IMR-90 (cell line): ENCODE measurements at places on chromosomes 12 and 14. TPM values are rescaled to one million over a fixed set of nuclear protein-coding genes. Genes with fewer than 3 reads are reported as not detected.

- no peak for DNase-seq
These were observed 15.6 kb downstream of the BAG5 start for GRCh38 chr14:103546652-103547454.

- no peak for DNase-seq
These were observed 615.4 kb downstream of the SLC16A7 start for GRCh38 chr12:60211244-60211643.

Gene BDKRB1
- 130 and 142 TPM in 2 replicates for polyA plus RNA-seq

Gene GUCY2C
- polyA plus RNA-seq, result not detected in 2 replicates

Gene SRRM4
- polyA plus RNA-seq, result not detected in 2 replicates

Gene OR5AU1
- polyA plus RNA-seq, result not detected in 2 replicates

DNA sequence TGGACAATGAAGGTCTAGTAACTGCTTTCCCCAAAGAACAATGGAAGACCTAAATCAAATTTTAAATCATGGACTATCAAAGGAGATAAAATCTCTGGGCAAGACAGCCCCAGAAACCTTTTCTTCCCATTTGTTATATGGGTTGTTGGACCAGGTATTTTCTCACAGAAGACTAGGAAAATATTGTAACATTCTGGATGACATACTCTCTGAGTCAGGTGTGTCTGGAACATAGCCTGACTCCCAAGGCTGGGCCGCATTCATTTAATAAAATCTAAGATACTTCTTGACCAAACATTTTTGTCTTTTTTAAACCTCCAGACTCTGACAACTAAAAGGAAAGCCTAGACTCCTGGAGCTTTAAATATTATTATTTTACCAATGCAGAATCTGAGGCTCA, 87.9 kb downstream of the ATP23 start:
- no peak for DNase-seq

- no peak for DNase-seq
These were observed 1445.8 kb upstream of the FLRT2 start for GRCh38 chr14:84084056-84084630.

Gene RBP5
- polyA plus RNA-seq, result 0.15 TPM in 1 of 2 replicates, not detected in the other

DNA sequence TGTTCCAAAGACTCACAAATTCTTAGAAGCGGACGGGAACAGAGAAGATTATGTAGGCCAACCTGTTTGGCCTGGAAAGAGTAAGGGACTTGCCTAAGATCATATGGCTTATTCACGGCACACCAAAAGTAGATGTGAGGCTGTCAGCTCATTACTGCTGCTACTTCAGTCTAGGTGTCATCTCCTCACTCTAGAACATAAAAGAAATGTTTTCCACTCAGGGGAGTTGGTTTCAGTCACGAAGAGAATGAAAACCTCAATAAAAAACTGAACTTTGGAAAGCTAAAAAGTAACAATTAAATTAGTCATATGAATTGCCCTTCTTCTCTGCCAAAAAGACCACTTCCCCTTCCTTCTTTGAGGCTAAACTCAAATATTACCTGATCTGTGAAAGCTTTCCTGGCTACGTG, 658 bp upstream of the CEP128 start:
- DNase-seq, result no peak

- no peak for DNase-seq
These were observed 673.9 kb downstream of the FLRT2 start for GRCh38 chr14:86203843-86204242.

Gene CIDEB
- polyA plus RNA-seq, result 0.19 TPM in 2 replicates

DNA sequence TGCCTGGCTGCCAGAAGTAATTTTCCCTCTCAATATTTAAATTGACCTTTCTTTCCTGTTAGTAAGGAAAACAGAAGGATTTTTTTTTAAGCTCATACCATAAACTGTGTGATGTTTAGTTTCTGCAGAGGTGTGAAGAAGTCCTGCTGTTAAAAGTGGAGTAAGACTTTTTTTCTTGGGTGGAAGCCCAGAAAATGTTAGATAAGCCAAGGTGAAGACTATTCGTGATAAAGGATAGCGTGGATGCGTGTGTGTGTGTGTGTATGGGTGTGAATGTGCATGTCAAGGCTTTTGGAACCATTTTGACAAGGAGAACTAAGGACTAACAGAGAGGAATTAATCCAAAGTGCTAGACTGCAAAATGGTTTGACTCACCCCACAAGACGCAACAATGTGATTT, 152.9 kb upstream of the SEL1L start:
- no peak for DNase-seq

GRCh38 chr12:5650829-5651461, 219.0 kb downstream of the NTF3 start:
- DNase-seq, result no peak

- no peak for DNase-seq
These were observed 498.5 kb downstream of the TMTC2 start for GRCh38 chr12:83185241-83185640.

Gene ART4
- polyA plus RNA-seq, result not detected in 2 replicates

- no peak for DNase-seq
These were observed 4.0 kb upstream of the SYCP3 start for GRCh38 chr12:101743242-101743641.

Gene PMEL
- 5.8 and 5.9 TPM in 2 replicates for polyA plus RNA-seq

GRCh38 chr12:75870878-75871277, 160.7 kb downstream of the PHLDA1 start:
- peak; percentile 61 for DNase-seq

Gene HSPB8
- polyA plus RNA-seq, result 25.8 and 26.5 TPM in 2 replicates

Gene KLRF1
- not detected in 2 replicates for polyA plus RNA-seq

Gene SAMD15
- 0.17 and 0.68 TPM in 2 replicates for polyA plus RNA-seq

- no peak for DNase-seq
These were observed 10.2 kb downstream of the GNG2 start for GRCh38 chr14:51870606-51871005.

Gene ADAMTS20
- polyA plus RNA-seq, result not detected in 2 replicates

DNA sequence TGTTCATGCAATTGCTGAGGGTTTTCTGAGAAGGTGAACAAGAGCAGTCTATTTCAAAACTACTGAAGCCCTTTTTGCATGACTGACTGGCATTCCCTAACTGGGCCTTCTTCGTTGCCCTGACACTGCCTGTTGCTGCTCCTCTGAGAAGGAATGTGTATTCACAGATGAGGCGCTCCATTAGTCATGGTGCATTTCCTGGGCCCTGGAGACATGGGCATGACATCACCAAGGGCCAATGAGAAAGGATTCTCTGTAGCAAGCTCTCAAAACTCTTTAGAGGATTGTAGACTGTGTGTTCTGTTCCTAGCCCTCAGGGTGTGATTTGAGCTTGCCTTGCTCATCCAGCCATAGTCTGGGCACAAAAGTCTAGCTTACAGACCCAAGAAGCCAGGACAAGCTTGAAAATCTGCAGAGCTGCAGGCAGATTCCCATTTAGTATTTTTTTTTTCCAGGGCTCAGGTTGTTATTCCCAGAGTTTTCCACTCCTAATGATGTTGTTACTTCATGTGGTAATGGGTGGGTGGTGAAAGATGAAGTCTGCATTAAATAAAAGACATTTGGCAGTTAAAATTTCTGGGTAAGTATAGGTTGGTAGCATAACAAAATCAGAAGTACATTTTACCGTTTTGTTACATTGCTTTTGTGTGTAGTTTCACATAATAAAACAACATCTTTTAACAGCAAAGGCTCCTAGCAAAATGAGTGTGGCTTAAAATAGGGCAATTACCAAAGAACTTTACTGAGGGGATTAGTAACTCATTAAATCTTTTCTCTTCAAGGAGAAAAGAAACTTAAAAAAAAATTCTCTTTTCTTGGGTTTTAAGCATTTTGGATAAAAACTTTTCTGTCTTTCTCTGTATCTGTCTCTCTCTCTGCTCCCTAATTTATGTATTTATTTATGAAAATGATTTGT, 318.4 kb downstream of the RAD51B start:
- peak; percentile 95 for DNase-seq

- DNase-seq, result no peak
These were observed 30.3 kb upstream of the ADIPOR2 start for GRCh38 chr12:1660304-1661187.

- peak; percentile 70 for DNase-seq
These were observed 7.1 kb upstream of the SMUG1 start for GRCh38 chr12:54195737-54196347.

DNA sequence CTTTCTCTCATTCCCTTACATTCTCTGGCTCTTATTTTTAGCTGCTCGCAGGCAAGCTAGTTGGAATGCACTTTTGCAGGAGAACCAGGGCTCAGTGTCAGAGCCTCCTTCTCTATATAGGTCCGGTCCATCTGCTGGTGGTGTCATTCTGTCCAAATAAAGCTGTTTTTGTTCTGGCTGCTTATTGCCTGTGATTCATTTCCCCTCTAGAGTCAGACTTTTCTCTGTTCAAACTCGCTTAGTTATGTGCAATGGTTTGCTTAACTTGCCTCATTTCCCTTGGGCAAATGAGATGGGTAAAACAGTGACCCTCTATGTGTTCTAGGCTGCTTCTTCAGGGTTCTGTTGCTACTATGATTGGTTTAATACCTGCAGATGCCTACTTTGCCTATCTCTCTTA, 2.9 kb downstream of the SMARCD1 start:
- DNase-seq, result peak; percentile 85

Gene GPRC5D
- not detected in 2 replicates for polyA plus RNA-seq

Gene WDR20
- 18.7 and 20.3 TPM in 2 replicates for polyA plus RNA-seq

DNA sequence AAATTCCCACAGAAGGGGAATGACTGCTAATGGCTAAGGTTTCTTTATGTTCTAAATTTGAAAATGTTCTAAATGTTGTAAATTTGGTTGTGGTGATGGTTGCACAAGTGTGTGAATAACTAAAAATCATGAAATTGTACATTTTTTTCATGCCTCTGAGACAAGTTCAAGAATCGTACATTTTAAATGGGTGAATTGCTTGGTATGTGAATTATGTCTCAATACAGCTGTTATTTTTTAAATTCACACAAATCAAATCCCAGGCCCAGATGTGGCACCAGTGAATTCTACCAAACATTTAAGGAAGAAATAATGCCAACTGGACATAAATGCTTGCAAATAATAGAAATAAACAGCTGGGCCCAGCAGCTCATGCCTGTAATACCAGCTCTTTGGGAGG, 28.6 kb upstream of the RND1 start:
- DNase-seq, result no peak

- no peak for DNase-seq
These were observed 5.7 kb upstream of the SLC38A4 start for GRCh38 chr12:46831335-46832129.

Gene YY1
- 21.1 and 21.7 TPM in 2 replicates for polyA plus RNA-seq

DNA sequence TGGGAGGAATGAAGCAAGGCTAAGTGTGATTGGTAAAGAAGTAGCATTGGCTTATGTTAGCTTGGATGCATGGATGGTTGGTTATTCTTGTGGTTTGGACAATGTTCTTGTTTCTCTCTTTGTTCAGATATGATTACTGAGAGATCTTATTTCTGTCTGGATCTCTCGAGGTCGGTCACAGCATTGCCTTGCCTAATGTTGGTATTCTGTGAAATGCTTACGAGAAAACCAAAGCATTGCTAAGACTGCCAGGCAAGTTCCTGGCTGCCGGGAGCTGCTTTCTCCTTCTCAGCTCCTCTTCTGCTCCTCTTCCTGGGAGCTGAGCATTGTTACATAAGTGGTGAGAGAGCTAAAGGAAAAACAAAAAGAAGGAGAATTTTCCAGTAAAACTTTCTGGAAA, 7.4 kb upstream of the RND1 start:
- no peak for DNase-seq

- DNase-seq, result no peak
These were observed 90.6 kb upstream of the SLCO1C1 start for GRCh38 chr12:20604408-20605067.

DNA sequence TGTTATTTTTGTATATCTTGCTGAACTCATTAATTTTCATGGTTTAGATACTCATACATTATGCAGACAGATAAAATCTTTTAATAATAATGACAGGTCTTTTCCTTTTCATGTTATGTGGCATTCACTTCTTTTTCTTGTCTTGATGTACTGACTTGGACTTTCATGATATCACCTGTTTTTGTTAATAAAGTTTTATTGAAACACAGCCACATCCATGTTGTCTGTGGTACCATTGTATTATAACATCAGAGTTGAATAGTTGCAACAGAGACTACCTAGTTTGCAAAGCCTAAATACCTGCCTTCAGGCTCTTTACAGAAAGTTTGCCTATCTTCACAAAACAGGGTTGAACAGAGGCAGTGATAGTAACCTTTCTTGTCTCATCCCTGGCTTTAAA, 85.1 kb downstream of the RGS6 start:
- no peak for DNase-seq

Gene DCN
- 792 and 965 TPM in 2 replicates for polyA plus RNA-seq

DNA sequence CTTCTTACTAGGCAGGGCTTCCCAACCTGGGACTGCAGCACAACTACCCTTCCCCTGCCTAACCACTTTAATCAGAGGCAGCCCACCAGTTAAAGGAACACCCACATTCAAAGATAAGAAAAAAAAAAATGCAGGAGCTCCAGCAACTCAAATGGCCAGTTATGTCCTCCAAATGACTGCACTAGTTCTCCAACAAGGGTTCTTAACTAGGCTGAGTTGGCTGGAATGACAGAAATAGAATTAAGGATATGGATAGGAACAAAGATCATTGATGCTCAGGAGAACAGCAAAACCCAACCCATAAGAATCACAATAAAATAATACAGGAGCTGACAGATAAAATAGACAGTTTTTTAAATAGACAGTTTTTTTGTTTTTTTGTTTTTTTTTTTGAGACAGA, 154.2 kb downstream of the PLCZ1 start:
- no peak for DNase-seq

Gene GLIPR1L1
- not detected in 2 replicates for polyA plus RNA-seq

Gene AMN
- 0.11 and 0.24 TPM in 2 replicates for polyA plus RNA-seq

- peak; percentile 22 for DNase-seq
These were observed 2.9 kb upstream of the CACNA1C start for GRCh38 chr12:2049604-2050540.

GRCh38 chr12:122721057-122721545, 4.5 kb upstream of the HCAR3 start:
- DNase-seq, result no peak

DNA sequence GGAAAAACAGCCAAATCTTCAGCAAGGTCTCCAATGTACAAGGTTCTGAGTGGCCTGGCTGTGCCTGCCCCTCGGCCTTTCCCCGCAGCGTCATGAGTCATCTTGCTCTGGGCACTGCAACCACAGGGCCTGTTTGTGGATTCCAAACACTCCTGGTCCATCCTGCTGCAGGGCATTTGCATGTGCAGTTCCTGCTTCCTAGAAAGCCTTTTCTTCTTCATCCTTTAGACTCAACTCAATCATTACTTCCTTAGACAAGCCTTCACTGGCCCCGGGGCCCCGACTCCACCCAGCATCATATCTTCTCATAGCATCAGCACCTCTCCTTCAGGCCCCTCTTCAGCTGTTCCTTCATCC, 101.8 kb upstream of the EGLN3 start:
- DNase-seq, result no peak

Gene SLC6A13
- 0.10 TPM in 1 of 2 replicates, not detected in the other for polyA plus RNA-seq

GRCh38 chr12:92136026-92136730, 9.5 kb downstream of the BTG1 start:
- DNase-seq, result no peak

Gene GPRC5A
- 193 and 201 TPM in 2 replicates for polyA plus RNA-seq

GRCh38 chr12:124344526-124344925, 49.6 kb downstream of the RFLNA start:
- DNase-seq, result no peak

GRCh38 chr14:57314396-57315089, 45.8 kb downstream of the AP5M1 start:
- DNase-seq, result no peak

Gene SIX1
- polyA plus RNA-seq, result 15.0 and 15.1 TPM in 2 replicates

DNA sequence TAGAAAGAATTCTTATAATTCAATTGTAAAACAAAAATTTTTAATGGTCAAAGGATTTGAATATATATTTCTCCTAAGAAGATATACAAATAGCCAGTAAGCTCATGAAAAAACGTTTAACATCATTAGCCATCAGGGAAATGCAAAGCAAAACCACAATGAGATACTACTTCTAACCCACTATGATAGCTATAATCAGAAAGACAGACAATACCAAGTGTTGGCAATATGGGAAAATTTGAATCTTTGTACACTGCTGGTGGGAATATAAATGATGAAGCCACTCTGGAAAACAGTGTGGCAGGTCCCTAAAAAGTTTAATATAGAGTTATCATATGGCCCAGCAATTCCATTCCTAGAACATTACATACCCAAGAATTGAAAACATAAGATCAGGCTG, 25.4 kb downstream of the RALGAPA1 start:
- DNase-seq, result no peak
